ENCODE measurements at places on chromosomes 2 and 18.
A peak's percentile ranks its signal among the peaks of the same experiment; 100 is the strongest.

DNA sequence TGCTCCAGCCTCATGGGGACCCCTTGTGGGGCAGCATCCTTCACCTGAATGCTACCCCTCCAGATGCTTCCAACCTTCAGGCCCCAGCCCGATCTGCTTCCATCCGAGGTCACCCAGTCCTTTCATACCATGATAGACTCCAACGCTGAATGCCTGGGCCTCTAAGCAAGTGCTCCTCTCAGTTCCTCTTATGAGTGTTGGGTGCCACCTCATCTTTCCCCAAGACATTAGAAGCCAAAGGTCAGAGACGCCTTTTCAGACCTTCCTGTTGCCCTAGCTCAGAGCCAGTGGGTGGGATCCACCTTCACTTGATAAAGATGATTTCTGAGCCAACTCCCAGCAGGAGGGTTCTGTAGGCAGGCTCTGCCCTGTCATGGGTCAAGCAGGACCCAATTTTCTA lies 174.5 kb upstream of the MGAT5 start:
- no peak for DNase-seq

GRCh38 chr2:10012963-10013461 lies 30.3 kb upstream of the KLF11 start:
- no peak for DNase-seq

GRCh38 chr2:224572338-224572737 lies 12.8 kb downstream of the CUL3 start:
- DNase-seq: no peak

GRCh38 chr2:105904938-105905337 lies 160.2 kb downstream of the NCK2 start:
- no peak for DNase-seq

- no peak for DNase-seq
Measured at GRCh38 chr2:54271189-54271588, 15.2 kb upstream of the TSPYL6 start.

DNA sequence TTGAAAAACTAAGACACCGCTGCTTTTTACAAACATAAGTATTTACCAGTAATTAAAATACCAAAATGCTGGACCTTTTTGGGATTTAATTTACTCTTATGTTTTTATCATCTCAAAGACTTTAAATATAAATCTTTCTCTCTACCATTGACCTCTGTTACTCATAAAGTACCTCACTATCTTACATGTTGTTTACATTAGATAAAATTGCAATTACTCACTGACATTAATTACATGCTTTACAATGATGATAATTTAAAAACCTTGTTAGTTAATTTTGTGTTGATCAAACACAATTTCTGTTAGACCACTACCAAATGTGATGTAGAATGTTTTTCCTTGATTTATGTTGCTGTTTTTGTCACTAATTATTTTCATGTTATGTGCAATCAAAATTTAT lies 139.5 kb downstream of the PTH2R start:
- DNase-seq: no peak

DNA sequence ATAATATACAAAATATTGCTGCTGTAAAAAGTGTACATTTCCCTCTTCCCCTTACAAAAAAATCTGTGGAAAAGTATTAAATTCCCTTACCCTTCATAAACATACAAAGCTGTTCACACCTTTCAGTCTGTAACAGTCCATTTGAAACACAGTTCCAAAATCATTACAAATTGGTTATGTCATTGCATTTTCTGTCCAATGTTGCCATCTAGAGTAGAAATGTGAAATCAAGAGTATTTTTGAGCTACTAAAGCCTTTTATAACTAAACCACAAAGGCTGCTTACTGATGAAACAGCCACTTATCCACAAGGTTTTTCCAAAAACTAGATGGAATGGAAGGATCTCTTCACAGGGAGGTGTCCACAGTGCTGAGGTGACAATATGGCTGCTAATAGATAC lies 72.5 kb downstream of the SS18 start:
- DNase-seq: peak; percentile 40

GRCh38 chr18:61643884-61644647 lies 248.7 kb downstream of the RNF152 start:
- no peak for DNase-seq

- DNase-seq: no peak
Measured at GRCh38 chr2:108925735-108926134, 63.3 kb downstream of the EDAR start.

GRCh38 chr2:101983486-101983885 lies 8.3 kb upstream of the IL1R2 start:
- peak; percentile 27 for DNase-seq

DNA sequence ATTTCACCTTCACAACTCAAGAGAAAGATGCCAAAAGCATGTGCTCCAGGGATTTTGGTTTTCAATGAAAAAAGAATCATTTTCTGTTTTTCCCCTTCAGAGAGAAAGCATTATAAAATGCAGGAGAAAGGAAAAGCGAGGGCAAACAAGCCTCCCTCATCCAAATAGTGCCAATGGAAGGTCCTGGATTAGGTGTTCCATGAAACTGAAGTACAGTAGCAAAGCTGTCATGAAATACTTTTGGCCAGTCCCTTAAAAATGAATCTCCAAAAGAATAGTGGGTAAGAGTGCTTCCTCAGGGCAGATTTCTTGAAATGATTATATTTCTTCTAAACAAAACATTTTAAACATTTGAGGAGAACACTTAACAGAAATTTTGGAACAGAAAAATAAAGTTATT lies 182.1 kb upstream of the FOSL2 start:
- DNase-seq: no peak

GRCh38 chr2:1751767-1752725 lies 7.7 kb upstream of the PXDN start:
- no peak for DNase-seq

DNA sequence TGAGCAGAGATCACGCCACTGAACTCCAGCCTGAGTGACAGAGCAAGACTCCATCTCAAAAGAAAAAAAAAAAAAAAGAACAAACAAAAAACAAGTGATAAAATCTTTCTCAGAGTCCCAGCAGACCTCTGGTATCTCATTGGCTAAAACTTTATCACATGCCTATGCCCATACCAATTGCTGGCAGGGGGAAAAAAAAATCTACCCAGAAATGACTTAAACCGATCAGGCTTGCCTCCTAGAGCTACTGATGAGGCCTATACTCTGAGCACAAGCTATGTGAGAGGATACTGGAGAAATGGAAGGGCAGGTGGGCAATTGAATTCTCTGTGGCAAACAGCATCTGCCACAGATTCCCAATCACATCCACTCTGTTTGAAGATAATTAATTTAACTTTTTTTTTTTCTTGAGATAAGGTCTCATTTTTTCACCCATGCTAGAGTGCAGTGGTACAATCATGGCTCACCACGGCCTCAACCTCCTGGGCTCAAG lies 49.0 kb downstream of the FBXO36 start:
- DNase-seq: no peak

GRCh38 chr2:126950504-126950903 lies 51.8 kb downstream of the TEX51 start:
- DNase-seq: no peak

DNA sequence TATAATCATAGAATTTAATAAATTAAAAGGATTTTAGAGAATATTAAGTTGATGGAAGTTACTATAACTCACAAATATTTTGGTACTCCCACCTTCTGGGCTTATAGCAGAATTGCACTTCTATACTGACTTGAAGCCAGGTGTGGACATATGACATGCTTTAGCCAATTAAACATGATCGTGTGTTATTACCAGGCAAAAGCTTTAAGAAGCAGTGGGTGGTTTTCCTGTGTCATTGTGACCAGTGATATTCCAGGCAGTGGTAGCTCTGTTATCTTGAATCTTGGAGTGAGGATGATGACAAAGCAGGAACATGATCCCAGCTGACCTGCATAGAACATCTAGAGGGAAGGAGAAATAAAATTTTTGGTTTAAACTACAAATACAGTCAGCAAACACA lies 370.9 kb upstream of the ZEB2 start:
- DNase-seq: no peak

GRCh38 chr2:221741496-221742211 lies 169.6 kb upstream of the EPHA4 start:
- DNase-seq: no peak

DNA sequence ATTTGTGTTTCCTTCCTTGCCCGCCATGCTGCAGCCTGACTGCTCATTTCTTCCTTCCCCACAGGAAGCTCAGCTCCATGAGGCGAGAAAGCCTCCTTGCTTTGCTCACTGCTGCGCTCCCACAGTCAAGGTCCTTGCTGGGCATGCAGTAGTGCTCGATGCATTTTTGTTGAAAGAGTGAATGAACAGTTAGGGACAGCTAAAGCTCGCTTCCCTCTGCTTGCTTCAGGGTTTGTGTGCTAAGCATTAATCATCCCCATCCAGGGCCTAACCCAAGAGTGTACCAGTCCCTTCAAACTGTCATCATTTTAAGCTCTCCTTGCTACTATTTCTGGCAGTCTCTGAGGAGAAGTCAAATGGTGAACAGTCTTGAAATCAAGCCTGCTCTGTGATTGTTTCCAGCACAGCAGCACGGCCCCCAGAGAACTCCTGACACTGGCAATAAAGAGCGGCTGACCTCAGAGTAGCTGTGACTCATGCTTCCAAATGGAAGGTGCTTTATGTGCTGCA lies 171.7 kb upstream of the SOX11 start:
- no peak for DNase-seq

DNA sequence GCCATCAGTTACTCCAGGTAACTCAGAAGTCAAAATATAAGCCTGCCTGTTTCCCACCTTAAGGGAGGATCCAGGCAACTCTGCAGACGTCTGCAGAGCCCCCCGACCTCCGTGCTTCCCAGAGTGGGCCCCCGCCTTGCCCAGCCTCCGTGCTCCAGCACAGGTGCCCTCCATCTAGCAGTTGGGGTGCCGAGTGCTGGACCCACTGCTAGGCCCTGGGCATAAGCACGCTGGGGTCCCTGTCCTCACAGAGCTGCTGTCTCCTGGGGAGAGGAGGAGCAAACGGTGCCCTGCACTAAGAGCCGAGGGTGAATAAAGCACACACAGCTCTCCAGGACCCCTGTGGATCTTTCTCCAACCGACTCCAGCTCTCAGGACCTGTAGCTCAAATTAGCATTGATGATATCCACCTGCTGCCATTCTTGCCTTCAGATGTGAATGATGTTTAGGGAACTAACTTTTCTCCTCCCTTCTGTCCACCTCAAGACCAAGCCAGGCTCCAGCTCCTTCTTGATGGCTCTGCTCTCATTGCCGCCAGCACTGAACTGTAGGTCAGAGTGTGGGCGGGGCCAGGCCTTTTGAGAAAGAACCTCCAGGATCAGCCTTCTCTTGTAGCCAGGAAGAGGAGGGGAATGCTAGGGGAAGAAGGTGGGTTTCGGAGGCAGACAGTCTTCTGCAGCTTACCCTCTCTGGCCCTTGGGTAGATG lies 121.2 kb downstream of the SMAD7 start:
- no peak for DNase-seq

DNA sequence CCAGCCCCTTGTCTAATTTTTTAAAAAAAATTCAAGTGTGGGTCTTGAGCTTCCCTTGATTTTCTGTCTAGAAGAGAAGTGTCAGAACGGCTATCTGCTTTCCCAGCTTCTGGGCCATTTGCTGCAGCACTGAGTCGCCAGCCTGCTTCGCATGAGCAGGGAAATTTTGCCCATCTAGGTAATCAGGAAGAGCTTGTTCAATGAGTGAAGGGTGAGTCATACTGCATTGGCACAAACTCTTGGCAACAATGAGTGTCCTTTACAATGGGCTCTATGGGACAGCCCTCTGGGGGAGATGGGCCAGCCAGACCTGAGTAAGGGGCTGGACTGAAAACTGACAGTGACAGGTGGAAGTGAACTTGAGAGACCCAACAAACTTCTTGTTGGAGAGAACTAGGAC lies 2.4 kb upstream of the RNF144A start:
- DNase-seq: no peak

DNA sequence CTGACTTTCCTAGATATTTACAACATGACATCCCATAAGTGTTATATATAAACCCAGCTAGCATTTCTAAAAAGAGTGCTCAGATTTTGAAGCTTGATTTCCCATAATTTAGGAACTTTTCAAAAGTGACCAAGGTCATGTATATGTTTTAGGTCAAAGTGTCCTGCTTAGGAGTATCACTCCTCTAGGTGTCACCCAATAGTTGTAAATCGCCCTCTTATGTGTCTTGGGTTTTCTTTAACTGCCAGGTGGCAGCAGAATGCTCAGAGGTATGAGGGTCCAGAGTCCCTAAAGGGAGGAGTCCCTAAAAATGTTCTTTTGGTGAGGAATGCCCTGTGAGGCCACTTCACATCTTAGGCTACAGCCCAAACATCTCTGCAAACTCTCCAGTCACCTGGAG lies 358.3 kb downstream of the CELF4 start:
- no peak for DNase-seq

- no peak for DNase-seq
Measured at GRCh38 chr2:31378791-31379501, 35.6 kb downstream of the XDH start.

DNA sequence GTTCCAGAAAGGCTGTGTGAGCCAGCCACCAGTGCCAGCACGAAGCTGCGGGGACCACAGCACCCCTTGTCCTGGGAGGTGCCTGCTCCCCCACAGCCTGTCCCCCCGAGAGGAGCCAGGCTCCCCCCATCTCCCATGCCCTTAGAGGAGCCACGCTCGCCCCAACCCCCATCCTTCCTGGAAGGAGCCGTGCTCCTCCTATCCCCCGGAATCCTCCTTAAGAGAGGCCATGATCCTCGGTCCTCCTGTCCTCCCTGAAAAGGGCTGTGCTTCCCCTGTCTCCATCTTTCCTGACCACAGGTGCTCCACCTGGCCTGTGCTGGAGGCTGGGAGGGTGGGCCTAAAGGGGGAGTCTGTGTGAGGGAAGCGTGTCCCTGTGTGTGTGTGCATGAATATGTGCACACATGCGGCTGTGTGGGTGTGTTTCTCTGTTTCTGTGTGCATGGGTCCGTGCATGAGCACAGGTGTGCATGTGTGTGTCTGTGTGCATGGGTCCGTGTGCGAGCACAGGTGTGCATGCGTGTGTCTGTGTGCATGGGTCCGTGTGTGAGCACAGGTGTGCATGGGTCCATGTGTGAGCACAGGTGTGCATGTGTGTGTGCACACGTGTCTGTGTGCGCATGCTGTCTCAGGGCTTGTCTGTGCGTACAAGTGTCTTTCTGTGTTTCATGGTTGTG lies 80.3 kb downstream of the RTP5 start:
- no peak for DNase-seq

GRCh38 chr18:79664525-79665125 lies 15.0 kb upstream of the CTDP1 start:
- no peak for DNase-seq

GRCh38 chr2:99571954-99572353 lies 82.1 kb upstream of the REV1 start:
- no peak for DNase-seq

DNA sequence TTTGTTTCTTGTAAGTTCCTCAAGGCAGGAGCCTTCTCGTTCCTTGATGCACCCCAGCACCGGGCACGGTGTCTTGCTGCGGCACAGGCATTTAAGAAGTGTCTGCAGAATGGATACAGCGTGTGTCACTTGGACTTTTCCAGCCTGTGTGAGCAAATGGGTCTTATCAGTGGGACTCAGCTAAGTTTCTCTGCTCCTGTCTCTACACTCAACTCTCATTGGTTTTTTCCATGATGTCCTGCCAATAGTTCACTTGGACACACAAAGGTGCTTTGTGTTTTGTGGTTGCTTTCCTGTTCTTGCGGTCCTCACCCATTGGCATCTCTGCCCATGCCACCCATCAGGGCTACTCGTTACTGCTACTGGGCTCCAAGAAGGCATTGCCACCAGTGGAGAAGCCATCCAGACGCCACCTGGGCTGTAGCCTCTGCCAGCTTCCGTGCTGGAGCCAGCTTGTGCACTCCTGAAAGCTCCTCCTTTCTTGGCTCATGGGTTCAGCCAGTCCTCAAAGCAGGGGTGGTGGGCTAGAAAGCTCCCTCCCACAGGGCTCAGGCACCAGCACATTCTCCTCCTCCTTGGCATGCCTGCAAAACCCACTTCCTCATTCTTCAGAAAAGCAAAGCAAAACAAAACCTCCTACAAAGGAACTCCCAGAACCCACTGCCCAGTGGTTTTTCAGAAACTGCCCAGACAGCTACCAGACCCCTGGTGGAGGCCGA lies 41.4 kb downstream of the IL1R2 start:
- peak; percentile 32 for DNase-seq

Data from hippocampal formation (tissue), 2 donors.